Nucleus accumbens (tissue), 56 donors: ENCODE measurements at places on chromosomes 6 and 20.

- no peak for DNase-seq
Observed at GRCh38 chr20:60054716-60055634, 96.8 kb downstream of the CDH26 start.

- DNase-seq: no peak
Observed at GRCh38 chr6:34773916-34774315, 16.6 kb downstream of the SNRPC start.

- no peak for DNase-seq
Observed at GRCh38 chr20:33370291-33370690, 31.0 kb downstream of the CDK5RAP1 start.

- no peak for DNase-seq
Observed at GRCh38 chr6:144390886-144391285, 105.8 kb downstream of the UTRN start.

DNA sequence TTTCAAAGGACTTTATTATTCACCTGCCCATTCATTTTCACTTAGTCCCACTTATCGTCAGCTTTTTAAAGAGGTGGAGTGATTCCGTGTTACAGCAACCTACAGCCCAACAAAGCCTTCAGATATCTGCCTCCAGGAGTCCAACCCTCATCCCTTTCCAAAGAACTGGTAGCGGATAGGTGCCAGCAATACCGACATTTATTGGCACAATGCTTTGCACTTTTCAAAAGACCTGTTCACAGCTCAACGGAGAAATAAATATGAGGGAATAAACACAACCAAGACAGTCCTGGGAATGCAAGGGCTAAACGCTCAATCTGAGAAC lies 819 bp upstream of the MTRF1L start:
- no peak for DNase-seq

- no peak for DNase-seq
Observed at GRCh38 chr6:140314682-140315081, 940.2 kb upstream of the CITED2 start.

- no peak for DNase-seq
Observed at GRCh38 chr6:119467488-119468081, 118.0 kb upstream of the MAN1A1 start.

GRCh38 chr6:149717588-149718458 lies at the start of gene LATS1:
TSS of gene LATS1 (minus strand) at chr6:149718101. CDS start at chr6:149702126, 15,975 bp downstream.
- DNase-seq: peak; percentile 74

DNA sequence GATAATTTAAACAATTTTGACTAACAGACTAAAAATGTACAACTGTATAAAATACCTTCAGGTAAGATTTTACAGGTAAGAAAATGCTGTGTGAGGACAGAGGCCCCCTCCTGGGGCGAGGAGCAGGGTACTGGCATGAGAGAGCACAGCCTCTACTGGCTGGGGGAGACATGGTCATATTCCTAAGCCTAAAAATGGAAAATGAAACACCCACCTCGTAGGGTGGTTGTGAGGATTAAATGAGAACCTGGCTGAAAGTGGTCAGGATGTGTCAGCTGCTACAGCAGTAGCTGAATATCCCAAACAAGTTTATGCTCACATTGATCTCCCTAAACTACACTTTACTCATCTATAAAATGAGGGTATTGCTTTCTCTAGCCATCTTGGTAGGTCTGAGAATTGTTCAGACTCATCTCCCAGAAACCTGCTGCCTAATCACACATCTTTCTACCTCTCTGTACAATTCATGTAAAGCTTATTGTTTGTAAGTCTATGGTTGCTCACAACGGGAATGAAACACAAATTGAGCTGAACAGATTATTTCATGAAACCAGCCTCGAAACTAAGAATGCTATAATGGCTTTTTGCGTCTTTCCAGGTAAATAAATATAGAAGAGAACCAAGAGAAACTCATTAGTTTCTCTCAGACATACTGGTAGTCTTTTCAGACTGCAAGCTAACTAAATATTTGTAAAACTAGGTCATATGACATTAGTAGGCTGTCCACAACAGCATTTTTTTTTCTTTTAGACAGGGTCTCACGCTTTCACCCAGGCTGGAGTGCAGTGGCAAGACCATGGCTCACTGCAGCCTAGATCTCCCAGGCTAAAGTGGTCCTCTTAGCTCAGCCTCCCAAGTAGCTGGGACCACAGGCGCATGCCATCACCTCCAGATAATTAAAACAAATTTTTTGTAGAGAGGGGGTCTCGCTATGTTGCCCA lies 69.6 kb downstream of the POPDC3 start:
- no peak for DNase-seq

GRCh38 chr6:127464881-127465459 lies 5.8 kb upstream of the KIAA0408 start:
- DNase-seq: peak; percentile 9

GRCh38 chr6:84871925-84872324 lies 107.5 kb upstream of the TBX18 start:
- no peak for DNase-seq

DNA sequence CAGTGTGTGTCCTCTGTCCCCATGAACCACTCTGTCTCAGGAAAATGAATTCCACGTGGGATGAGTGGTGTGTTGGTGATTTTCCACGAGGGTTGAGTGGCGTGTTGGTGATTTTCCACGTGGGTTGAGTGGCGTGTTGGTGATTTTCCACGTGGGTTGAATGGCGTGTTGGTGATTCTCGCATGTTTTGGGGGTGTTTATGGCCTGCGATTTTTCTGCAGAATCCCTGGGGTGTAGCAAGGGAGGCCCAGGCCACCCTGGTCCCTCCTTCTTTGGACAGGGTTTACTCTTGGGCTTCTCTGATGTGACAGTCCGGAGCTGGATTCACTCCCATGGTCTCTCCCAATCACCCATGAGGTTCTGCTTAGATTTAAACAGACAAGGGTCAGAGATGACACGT lies 90.6 kb upstream of the FRMD1 start:
- DNase-seq: no peak

- no peak for DNase-seq
Observed at GRCh38 chr6:122352981-122353664, 46.3 kb upstream of the HSF2 start.

GRCh38 chr6:15561447-15562199 lies 101.2 kb downstream of the DTNBP1 start:
- no peak for DNase-seq

GRCh38 chr20:54221353-54221752 lies 13.5 kb downstream of the PFDN4 start:
- no peak for DNase-seq
